IPS-NIHi11 (cell line): ENCODE measurements at places on chromosomes 12 and 14.

DNA sequence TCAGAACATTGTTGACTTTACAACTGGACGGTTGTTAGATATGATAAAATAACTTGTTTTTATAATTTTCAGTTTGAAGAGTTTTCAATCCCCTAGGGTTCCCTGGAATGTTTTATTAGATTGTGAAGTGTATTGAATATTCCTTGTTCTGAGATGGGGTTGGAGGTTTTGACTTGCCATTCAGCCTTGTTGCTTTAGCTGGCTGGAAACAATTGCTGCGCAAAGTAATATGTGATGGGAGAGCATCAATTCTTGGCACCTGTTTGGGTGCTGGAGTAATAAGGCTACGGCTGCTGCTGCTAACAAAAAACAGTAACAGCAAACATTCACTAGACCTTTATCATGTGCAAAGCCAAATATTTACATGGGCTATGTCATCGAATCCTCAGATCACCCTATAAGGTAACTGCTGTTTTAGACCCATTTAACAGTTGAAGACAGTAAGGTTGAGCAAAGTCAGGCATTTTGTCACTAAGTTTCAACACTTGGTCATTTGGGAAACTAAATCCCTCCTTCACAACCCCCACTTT, 241.0 kb upstream of the TBX3 start:
- DNase-seq, result no peak

GRCh38 chr12:98901189-98901588, 256.1 kb downstream of the APAF1 start:
- DNase-seq, result peak; percentile 31

GRCh38 chr14:37842106-37842505, 246.7 kb downstream of the TTC6 start:
- DNase-seq, result no peak

- DNase-seq, result no peak
Observed at GRCh38 chr12:40794087-40794486, 101.8 kb downstream of the CNTN1 start.

DNA sequence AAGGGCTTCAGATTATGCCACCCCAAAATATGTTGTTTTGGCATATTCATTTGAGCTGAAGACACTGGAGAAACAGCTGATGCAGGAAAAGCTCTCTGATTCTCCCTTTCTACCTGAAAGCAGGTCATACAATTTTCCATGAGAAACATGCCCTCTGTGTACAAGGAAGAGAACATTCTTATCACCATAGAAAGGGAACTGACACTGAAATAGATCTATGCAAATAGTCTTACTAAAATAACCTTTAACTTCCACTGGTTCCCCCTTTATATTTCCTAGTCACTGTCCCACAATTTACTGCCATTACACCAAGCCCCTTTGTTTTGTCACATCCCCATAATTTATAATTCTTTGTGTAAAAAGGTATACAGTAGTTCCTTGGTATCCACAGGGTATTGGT, 9.6 kb upstream of the PHC1 start:
- no peak for DNase-seq

GRCh38 chr12:109554761-109555160, 18.5 kb downstream of the MMAB start:
- no peak for DNase-seq

- no peak for DNase-seq
Observed at GRCh38 chr14:65880507-65880906, 468.0 kb downstream of the FUT8 start.

- DNase-seq, result no peak
Observed at GRCh38 chr14:87241018-87241768, 751.8 kb downstream of the GALC start.

- DNase-seq, result no peak
Observed at GRCh38 chr14:74620497-74620921, 8.5 kb upstream of the LTBP2 start.

DNA sequence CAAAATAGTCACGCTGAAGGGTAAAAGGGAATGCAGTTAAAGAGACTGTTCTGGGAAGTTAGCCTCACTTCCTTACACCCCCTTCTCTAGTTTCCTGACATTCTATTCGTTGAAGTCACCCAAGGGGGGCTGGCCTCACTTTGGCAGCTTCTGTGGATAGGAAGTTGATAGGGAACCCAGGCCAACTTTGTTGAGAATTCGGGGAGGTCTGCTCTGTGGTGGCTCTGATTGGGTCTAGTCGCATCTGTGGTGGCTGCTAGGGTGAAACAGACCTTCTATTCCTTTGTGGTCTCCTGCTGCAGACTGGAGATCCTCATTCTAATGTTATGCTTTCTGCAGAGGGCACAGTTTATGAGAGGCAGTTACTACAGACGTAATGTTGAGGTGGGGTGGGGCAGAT, 28.8 kb upstream of the GZMB start:
- DNase-seq, result peak; percentile 14

DNA sequence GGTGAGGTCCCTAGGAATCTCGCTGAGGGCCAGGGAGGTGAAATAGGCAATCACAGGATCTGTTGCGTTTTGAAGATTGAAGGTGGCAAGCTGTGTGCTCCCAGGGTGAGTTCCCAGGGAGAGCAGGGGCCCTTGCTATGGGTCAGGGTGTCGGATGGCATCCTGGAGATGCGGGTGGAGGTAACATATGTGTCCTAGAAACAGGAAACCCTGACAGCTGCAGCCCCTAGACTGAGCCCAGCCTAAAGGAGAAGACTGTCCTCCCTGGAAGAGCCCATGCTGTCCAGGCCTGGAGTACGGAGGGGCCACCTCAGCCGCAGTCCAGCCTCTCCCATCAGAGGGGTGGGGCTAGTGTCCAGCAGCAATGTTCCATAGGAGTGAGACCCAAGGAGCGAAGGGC, 194.2 kb downstream of the NTF3 start:
- DNase-seq, result no peak

DNA sequence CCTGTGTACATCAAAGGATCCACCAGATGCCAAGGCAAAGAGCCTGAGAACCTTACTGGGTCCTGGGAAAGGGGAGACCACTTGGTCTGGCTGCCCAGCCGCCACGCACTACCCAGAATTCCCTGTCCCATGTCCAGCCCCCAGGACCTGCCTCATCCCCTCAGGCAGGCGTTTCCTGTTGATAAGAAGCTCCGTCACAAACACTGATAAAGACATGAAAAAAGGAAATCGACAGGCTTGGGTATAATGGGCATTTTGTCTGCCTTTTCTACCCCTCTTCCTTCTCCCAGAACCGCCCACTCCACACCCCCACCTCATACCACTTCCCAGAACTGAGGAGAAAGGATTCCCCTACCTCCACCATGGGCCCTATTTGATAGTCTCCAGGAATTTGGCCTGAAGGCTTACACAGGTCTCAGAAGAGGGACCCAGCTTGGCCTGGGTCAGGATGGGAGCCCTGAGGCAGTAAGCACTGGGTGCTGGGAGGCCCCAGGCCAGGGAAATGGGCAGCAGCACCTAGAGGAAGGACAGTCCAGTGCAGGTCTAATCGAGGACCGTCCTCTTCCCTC, 18.8 kb downstream of the ACVRL1 start:
- DNase-seq, result no peak

DNA sequence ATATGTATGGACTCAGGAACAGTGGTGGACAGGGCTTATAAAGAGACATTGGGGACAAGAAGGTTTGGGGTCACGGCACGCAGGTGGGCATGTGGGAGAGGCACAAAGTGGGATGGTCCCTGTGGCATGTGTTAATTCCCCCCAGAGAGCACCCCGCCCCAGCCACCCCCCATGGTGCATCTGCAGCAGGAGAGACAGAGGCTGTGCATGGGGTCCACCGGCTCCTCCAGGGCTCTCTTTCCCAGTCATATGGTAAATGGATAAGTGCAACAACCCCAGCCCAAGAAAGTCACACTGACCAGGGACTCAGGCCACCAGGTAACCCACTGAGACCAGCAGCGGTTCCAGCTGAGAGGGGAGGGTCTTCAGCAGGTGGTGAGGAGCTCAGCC, 242.1 kb downstream of the BCL11B start:
- DNase-seq, result no peak

DNA sequence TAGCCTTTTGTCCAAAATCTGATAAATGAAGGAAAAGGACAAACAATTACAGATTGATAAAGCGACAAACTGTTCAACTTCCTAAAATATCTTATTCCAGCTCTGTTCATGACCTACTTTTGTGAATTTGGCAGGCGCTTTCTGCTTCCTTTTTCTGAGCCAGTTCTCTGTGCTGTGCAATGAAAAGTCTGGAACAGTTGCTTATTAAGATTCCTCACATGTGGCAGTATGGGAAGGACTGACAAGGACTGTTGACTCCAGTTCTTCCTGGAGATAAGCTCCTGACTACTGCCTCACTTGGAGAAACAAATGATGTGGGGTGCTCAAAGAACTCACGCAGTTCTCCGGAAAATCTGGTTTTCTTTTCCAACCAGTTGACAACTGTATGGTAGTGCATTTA, 58.3 kb upstream of the ANP32D start:
- DNase-seq, result no peak

GRCh38 chr14:57889245-57889644, 23.4 kb upstream of the SLC35F4 start:
- no peak for DNase-seq

GRCh38 chr12:54371328-54372112, 7.2 kb upstream of the GPR84 start:
- no peak for DNase-seq

DNA sequence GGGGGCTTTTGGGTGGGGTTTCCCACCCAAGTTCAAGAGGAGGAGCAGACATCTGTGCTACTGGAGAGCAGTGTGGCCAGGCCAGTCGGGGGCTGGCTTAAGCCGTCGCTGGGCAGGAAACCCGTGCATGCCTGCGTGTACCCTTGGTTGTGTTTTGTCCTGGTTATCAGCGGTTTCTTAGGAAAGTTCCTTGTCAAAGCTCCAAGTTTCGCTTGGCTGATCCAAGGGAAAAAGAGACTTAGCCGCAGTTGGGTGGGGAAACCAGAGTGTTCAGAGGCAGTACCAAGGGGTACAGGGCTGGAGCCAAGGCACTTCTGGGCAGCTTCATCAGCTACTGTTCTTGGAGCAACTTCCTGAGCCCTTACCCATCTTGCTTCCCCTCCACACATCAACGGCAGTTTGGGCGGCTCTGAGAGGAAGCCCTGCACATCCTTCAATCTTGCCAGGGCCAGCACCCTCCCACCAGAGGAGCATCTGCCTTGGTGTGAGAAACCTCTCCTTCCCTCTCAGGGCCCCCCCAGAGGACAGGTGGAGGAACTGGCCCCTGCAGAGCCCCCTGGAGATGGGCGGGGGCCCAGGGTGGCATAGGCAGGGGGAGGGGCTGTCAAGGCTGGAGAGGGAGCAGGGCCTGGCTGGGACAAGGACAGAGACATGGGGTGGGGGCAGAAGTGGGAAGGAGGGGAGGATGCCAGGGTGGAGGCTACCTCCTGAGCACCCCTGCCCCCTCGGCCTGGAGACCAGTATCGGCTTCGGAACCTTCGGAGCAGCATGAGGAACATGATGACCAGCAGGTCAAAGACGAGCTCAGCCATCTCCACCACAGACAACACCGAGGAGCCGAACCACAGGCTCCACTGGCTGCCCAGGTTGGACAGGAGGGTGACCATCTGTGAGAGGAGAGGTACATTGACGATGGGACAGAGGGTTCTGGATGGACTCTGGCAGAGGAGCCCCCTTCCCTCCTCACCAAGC, 5.8 kb upstream of the TNFRSF1A start:
- DNase-seq, result no peak

- DNase-seq, result no peak
Observed at GRCh38 chr12:52568111-52568510, 5.5 kb downstream of the KRT74 start.

DNA sequence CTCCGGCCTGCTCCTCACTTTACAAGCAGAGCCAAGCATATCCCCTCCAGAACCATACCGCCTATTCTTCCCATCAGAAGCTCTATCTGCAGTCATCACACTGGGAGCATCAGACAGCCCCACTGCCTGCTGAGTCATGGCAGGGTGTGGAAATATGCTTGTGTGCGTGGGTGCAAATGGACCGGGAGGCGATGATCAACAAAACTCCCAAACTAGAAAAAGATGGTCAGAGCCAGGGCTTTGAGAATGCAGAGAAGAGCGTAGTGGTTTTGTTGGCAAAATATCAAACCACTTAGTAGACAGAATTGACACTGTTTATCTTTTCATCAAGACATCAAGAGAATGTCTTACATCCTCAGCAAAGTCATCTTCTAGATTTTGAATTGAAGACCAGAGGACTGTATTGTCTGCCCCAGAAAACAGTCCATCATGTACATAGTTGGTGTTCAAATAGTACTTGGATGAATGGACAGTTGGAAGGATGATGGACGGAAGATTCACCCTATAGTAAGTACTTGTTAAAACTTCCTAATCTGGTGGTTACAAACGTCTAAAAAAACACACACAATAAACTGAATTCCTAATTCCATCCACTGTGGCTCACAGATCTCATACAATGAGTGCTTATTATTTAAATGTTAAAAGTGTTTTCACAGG, 54.9 kb downstream of the VWF start:
- no peak for DNase-seq

GRCh38 chr14:52917735-52918134, 33.1 kb downstream of the FERMT2 start:
- no peak for DNase-seq

GRCh38 chr14:46399049-46399448, 252.5 kb downstream of the RPL10L start:
- DNase-seq, result no peak
